ENCODE measurements at places on chromosomes 7 and 10.

DNA sequence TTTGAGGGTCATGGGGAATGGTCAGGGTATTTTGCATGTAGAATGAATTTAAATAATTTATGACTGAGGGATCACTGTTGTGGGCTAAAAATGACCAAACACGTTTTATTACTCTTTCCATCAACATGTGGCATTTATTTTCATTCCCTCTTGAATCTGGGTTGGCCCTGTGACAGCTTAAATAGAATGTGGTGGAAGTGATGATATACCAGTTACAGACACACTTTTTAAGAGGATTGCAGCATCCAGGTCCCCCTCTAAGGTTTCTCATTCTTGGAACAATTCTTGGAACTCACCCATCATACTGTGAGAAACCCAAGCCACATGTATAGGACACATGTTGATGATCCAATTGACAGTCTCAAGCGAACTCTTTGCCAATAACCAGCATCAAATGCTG lies 272.4 kb downstream of the ETV1 start:
- no peak for DNase-seq

GRCh38 chr7:95198863-95199262 lies 125.5 kb downstream of the PON1 start:
- no peak for DNase-seq

DNA sequence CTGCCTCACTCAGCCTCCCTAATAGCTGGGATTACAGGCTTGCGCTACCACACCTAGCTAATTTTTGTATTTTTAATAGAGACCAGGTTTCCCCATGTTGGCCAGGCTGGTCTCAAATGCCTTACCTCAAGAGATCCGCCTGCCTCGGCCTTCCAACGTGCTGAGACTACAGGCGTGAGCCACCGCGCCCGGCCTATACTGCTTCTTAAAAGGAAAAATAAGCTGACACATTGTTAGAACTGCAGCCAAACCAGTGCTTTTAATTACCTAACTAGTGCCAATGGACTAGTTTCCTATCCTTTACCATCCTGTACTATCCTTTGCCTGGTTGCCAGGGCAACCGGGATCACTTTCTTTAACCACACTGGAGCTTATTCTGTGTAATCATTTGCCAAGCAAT lies 108.0 kb downstream of the LRRTM3 start:
- DNase-seq = no peak

GRCh38 chr10:102713539-102713813 lies 721 bp downstream of the ARL3 start:
- DNase-seq = no peak

- DNase-seq = no peak
Observed at GRCh38 chr7:140160308-140160707, 16.5 kb downstream of the KDM7A start.

- peak; percentile 59 for DNase-seq
Observed at GRCh38 chr10:106565546-106565945, 599.0 kb downstream of the SORCS1 start.

DNA sequence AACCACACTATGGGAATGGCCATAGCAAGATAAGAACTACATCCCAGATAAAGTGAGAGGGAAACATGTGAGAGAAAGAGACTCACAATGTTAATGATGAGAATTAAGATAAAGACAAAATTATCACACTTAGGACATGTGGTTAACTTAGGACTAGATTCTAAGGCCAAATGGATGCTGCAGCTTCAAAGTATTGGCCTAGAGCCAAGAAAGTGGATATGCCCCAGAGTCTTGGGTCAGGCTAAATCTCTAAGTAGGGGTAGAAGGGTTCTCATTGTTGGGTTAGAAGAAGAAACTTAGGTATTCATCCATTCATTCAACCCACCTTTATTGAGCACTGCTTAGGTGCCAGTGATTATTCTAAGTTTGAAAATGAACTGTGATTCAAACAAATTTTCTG lies 818.0 kb downstream of the PHTF2 start:
- DNase-seq = no peak

- no peak for DNase-seq
Observed at GRCh38 chr10:84063440-84063839, 75.9 kb upstream of the GHITM start.

DNA sequence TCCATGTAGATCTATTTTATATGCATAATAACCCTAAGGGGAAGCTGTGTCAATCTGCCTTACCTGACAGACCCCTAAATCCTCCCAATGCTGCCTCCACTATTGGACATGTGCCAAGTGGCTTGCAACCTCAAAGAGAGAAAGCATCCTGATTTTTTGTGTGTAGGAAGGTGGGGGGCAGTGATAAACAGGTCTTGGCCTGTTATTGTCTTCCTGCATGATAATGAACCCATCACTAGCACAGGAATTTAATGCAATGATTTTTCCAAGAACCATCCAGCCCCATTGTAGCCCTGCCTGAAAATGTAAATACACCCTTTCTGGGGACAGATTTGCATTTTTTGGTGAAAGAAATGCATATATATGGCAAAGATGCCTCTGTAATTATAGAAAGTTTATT lies 850.2 kb downstream of the LRMDA start:
- no peak for DNase-seq

- DNase-seq = no peak
Observed at GRCh38 chr7:127447326-127447945, 54.9 kb upstream of the ZNF800 start.

Measured in RWPE1 (cell line).